ENCODE measurements at places on chromosomes 6 and 20. TPM values are rescaled to one million over a fixed set of nuclear protein-coding genes. Genes with fewer than 3 reads are reported as not detected.

GRCh38 chr6:9405369-9405768 lies 970.0 kb upstream of the SLC35B3 start:
- no peak for DNase-seq
- no peak overlapping the region for H3K4me3 ChIP-seq
- H3K36me3 ChIP-seq = no peaks in the 10 kb centered on the region
- no peaks in the 10 kb centered on the region for H3K4me1 ChIP-seq

BFSP1 gene
- total RNA-seq = 0.26 TPM

TULP4 gene
- total RNA-seq = 26.9 TPM

PGBD1 gene
- total RNA-seq = 5.4 TPM

DNA sequence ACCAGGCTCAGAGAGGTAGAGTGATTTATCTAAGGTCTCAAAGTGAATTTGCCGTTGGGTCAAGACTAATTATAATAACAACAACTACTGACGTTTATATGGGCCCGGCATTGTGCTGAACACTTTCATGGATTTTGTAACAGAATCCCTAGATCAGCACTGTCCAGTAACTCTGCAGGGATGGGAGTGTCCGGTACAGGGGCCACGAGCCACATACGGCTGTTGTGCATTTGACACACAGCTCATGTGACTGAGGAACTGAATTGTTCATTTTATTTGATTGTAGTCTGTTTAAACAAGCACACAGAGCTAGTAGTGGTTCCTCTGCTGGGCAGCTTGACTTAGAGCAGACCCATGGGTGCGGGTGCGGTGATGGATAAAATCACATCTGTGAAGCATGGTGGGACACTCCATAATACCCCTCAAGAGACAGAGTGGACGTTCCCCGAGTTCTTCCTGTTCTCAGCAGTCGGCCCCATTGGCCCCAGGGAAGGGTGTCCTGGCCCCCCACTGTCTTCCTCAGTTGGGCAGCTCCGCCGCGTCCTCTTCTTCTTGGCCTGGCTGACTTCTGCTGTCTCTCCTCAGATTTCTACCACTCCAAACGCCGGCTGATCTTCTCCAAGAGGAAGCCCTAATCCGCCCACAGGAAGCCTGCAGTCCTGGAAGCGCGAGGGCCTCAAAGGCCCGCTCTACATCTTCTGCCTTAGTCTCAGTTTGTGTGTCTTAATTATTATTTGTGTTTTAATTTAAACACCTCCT lies 6.8 kb downstream of the CDKN1A start:
- H3K4me3 ChIP-seq = no peak overlapping the region
- peaks cover 20% of the 10 kb centered on the region for H3K4me1 ChIP-seq
- no peak overlapping the region for H3K27ac ChIP-seq
- no peak for DNase-seq
- no peaks in the 10 kb centered on the region for H3K27me3 ChIP-seq

Measured in CD8-positive, alpha-beta memory T cell (primary cell).